ENCODE measurements at places on chromosomes 11 and 22. TPM values are rescaled to one million over a fixed set of nuclear protein-coding genes. Genes with fewer than 3 reads are reported as not detected.
A peak's percentile ranks its signal among the peaks of the same experiment; 100 is the strongest.

Gene WNT7B
- total RNA-seq, result 4.3 TPM

Gene KRTAP5-2
- not detected for total RNA-seq

Gene GSTT2B
- 4.8 TPM for total RNA-seq

Gene KRTAP5-11
- total RNA-seq, result not detected

Gene GGTLC2
- total RNA-seq, result not detected

Gene ROBO4
- not detected for total RNA-seq

Gene C11orf97
- total RNA-seq, result not detected

Gene SMC1B
- not detected for total RNA-seq

Gene FREY1
- 2.8 TPM for total RNA-seq

Gene IFITM1
- total RNA-seq, result 2.3 TPM

DNA sequence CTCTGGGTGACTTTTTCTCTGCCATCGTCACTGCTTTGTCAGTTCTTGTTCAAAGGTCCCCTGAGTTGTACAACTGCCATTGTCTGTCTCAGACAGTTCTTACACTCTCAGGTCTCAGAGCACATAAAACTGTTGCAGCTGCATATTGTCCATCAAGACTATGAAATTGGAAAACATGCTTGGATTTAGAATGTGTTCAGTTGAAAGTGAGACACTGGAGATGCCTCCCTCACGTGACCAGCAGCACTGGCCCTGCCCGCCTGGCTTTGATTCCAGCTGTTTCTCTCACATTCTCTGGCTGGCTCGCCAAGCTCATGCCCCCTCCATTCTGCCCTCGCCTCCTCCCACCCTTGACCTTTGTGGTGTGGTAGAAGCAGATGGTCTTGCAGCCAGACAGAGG is 244.2 kb downstream of the NTM start:
- no peak for DNase-seq

GRCh38 chr22:22893891-22894739 is 6.5 kb downstream of the IGLL5 start:
- no peak for DNase-seq

DNA sequence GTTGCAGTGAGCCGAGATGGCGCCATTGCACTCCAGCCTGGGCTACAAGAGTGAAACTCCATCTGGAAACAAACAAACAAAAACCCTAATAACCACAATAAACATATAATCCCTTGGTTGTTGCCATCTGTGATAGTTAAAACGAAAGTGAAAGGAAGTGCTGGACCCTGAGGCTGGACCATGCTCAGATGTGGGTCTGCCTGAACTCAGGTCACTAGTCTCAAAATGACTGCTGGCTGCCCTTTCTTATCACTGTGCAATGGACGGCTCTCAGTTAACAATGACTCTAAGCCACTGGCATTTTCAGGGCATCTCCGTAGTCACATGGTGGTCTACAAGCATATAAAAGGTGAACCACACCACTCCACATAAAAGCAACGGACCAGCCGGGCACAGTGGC is 48.2 kb upstream of the FTH1 start:
- no peak for DNase-seq

DNA sequence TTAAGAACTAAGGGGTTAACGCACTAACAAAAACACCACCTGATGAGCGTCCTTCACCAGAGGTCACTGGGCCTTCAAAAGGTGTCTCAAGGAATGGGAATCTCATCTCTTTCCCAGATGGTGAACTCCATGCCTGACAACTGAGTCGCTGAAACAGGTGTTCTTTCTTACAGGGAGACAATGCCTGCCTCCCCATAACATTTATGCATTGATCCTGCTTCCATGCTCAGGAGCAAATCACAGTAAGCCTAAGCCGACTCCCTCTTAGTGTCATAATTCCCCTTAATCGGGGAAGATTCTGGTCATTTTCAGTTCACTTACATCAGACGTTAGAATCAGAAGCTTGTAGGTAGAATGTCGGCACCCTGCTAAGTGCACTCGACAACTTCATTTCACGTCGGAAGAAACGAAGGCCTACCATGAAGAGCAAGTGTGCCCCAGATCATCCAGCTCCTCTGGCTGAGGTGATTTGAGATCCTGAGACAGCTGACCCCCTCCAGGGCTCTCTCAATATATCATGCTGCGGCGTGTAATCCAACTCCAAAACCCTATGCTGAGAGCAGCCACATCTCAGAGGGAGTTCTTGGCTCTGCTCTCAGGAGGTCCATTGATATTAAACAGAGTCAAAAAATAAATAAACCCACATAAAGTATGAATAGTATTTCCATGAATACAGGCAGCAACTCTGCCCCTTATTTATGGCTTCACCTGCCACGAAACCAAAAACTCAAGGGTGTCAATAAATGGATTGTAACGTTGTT is 163.1 kb downstream of the LARGE1 start:
- no peak for DNase-seq

DNA sequence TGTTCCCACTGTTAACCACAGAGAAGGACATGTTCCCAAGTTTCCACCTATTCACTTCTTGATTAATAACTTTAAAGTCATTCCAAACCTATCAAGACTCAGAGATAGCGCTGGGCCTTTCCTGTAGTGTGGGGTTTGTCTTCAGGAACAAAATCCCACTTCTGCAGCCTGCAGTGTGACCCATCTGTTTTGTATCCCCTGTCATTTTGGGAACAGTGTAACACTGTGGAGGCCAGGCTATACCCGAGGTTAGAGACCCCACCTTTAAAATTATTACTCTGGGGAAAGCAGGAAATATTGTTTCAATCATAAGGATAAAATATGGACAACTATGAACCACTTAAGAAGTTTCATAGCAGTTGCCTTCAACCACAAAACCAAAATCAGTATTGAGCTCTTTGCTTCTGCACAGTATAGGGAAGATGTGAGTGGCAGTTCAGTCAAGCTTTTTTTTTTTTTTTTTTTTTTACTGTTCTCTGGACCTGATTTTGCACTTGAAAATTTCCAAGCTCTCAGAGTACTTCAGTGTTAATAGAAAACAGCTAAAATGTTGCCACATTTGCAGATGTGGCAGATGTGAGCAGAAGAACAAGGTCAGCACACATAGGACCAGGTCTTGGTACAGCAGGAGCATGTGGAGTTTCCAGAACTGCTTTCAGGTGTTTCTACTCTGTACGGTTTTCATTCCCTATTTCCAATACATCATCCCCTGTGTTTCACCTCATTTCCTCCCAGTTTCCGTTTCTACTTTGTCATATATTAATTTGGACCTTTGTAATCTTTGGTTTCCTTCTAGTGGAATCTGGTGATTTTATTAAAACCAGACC is 121.5 kb downstream of the MAML2 start:
- DNase-seq, result no peak

- no peak for DNase-seq
Observed at GRCh38 chr22:45828841-45829240, 148.1 kb downstream of the WNT7B start.

GRCh38 chr11:13462311-13462900 is 616 bp downstream of the BTBD10 start:
- DNase-seq, result peak; percentile 23

DNA sequence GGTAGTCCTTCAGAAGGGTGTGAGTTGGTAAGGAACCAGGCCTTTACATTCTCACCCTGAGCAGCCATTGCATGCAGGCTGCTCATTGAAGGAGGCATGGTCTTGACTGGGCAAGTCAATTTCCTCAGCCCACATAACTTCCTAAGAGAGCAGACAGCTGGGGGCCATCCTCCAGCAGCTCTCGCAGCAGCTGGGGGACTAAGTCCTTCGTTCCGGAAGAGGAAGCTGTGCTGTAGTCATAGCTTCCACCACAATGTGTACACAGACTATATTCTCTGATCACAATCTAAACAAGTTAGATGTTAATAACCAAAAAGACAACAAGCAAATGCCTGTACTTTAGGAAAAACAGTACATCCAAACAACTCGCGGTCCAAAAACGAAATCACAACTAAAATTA is 30.1 kb upstream of the MPPED1 start:
- DNase-seq, result no peak

DNA sequence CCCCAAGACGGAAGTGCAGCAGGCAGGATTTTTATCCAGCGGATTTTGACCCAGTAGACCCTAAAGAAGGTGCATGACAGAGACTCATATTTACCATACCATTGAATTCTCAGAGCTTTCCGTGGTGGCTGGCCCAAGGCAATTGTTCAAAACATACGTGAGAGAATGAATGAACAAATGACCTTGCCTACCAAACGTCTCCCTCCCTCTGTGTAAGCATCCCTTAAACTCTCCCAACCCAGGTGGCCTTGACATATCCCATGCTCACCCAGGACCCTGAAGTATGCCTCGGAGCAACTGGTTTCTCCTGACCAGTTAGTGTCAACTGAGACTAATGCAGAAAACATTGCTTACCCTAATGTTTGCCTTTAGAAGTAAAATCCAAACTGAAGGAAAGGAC is 154.9 kb downstream of the TEAD1 start:
- no peak for DNase-seq

GRCh38 chr11:70861559-70861958 is 390.8 kb downstream of the SHANK2 start:
- DNase-seq, result no peak

GRCh38 chr11:81655351-81655750 is 1078.3 kb downstream of the FAM181B start:
- no peak for DNase-seq

GRCh38 chr11:100932474-100933100 is 197.0 kb downstream of the PGR start:
- DNase-seq, result no peak

DNA sequence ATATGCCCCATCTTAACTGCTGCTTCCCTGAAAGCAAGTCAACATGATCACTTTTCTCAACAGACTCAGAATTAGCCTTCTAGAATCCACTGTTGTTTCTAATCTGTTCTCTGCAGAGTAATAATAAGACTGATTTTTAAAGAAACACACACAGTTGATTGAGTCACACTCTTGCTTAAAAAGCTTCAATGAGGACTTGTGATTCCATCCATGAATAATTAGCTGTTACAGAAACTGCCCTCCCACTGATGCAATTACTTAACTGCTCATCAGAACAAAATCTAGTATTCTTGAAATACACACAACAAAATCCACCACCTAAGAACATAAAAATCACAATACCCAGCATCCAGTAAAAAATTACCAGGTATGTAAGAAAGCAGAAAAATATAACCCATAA is 100.5 kb upstream of the TIMP3 start:
- no peak for DNase-seq

GRCh38 chr11:31865606-31866300 is 54.6 kb upstream of the PAX6 start:
- no peak for DNase-seq

GRCh38 chr11:19580646-19581045 is 132.0 kb upstream of the NAV2 start:
- DNase-seq, result no peak

GRCh38 chr11:44992774-44993173 is 42.1 kb upstream of the TP53I11 start:
- no peak for DNase-seq

- no peak for DNase-seq
Observed at GRCh38 chr22:22721681-22722354, 77.4 kb downstream of the GGTLC2 start.

GRCh38 chr22:21025266-21025665 is 7.1 kb downstream of the SLC7A4 start:
- DNase-seq, result no peak

DNA sequence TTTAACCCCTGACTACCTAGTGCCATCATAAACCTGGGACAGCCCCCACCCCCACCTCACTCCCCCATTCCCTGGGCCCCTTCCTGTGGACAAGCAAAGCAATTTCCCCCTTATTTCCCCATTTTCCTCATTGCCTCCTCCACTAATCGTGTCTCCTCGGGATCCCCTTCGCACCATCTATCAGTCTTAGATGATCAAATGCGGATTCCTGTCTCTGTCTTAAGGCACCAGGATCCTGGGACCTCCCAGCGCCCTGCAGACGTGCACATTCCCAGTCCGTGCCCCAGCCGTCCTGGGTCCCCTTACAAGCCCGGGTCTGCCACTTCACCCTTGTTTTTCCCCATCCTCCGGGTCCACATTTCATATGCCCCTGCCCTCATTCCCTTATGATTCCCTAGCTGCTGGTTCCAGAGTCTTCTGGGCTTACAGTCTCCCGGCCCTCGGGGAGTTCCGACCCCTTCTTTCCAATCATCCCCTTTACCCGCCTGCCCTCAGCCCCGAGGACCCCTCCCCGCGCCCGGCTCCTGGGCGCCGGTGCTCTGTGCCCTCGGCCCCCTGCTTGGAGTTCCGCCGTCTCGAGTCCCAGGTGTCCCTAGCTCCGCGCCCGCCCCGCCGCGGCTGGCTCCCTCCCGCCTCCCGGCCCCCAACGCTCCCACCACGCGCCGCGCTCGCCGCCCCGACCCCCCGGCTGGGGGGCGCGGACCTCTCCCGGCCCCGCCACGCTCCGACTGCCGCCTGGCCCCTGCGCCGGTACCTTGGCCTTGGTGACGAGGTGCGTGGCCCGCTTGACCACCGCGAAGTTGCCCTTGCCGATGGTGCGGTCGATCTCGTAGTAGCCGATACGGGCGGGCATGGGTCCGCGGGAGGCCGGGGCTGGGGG is 599 bp downstream of the SIK3 start:
- peak; percentile 45 for DNase-seq

GRCh38 chr11:34213366-34213765 is 107.9 kb downstream of the NAT10 start:
- DNase-seq, result no peak

GRCh38 chr11:103633819-103634590 is 402.4 kb upstream of the DDI1 start:
- DNase-seq, result no peak

DNA sequence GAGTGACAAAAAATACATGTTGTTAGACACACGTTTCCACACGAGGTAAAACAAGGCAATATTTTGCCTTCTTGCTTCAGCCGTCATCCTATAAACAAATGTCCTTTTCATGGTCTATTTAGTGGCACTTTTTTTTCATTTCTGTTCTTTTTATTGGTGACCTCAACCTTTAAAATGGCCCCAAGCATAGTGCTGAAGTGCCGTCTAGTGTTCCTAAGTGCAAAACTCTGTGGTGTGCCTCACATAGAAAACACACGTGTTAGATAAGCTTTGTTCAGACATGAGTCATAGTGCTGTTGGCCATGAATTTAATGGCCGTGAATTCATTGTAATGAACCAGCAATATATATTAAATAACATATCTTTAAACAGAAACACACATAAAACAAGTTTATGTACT is 15.6 kb downstream of the OVCH2 start:
- no peak for DNase-seq

Data from progenitor cell of endocrine pancreas (in vitro differentiated cells).